NCI-H446 treated with DMSO at 0.1 percent for 48 hours (cell line): ENCODE measurements at places on chromosomes 6 and 20.

DNA sequence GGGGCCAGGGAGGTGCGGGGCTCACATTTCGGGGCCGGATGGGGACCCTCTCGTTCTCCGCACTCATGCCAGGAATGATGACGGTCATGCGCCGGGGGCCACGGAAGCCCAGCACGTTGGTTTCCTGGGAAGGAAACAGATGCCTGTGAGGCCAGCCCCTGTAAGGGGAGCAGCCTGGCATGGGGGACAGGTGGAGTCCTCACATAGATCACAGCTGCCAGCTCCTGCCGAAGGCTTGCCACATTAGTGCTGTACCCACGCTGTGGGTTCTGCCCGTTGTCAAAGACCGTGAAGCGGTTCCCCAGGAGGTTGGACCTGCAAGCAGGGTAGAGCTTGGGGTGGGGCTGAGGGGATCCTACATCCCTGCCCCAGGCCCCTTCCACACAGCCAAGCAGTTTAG is 6.7 kb upstream of the TEAD3 start:
- DNase-seq: no peak

DNA sequence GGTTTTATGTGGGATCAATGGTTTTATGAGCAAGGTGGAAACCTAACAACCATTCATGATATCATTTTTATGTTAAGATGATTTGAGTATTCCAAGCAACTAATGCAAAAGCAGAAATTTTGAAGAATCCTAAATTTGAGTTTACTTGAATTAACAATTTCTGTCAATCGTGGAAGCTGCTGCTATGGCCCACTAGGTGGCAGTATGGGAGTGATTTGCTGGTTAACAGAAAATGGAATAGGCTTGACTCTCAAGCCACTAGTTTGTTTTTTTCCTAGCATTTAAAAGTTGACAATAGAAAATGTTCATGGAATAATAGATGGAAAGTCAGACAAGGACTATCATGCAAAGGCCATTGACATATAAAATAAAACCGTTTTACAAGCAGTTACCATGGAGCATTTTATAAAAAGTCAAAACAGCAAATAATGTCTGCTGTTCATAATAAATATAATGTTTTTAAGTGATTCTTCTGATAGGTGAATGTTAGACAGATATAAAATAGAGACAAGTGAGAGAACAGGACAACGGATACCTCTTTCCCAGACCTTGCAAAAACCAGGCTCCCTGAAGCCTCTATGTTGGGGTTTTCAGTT is 43.0 kb upstream of the TMEM200A start:
- peak; percentile 13 for DNase-seq

- no peak for DNase-seq
These were observed 150.8 kb downstream of the SOX4 start for GRCh38 chr6:21744331-21744730.

- DNase-seq: no peak
These were observed 395.1 kb upstream of the CNR1 start for GRCh38 chr6:88561034-88561953.

DNA sequence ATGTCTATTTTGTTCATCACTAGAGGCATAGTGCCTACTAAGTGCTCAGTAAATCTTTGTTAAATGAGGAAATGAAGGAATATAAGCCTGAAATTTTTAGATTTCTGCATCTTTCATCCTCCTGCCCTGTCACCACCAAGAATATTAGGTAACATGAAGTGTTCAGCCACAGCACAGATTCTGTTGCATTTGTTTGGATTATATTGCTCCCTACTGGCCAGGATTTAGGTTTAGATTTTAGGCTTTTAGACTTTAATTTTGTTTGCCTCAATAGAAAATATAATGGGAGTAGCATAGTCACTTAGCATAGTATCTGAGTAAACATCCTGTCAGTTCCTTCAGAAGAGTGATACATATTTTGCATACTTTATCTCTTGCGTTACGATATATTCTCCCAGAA is 14.2 kb downstream of the FARS2 start:
- no peak for DNase-seq
